Activated T-helper 17 cell treated with anti-CD3 and anti-CD28 coated beads, Interleukin-2, amount 50 U/mL, for 72 hours (primary cell): ENCODE measurements at places on chromosomes 2 and 18.

DNA sequence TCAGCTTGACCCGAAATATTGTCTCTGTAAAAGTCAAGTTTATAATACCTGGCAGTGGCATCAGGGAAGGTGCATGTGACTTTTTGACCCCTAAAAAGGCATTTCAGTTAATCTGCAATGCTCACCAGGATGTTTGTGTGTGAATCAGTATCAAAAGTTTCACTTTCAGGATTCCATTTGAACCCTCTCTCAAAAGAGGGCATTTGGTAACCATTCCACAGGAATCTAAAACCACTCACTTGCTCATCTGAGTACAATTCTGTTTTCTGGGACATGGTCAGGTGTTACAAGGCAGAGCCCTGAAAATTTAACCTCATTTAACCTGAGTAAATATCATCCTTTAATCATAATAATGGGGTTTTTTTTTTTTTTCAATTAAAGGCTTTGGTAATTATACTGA is 77.9 kb upstream of the KLF7 start:
- ATAC-seq = no peak

GRCh38 chr18:55380589-55380988 is 207.4 kb downstream of the TCF4 start:
- no peak for ATAC-seq

GRCh38 chr2:169038338-169038757 is 7.2 kb upstream of the ABCB11 start:
- ATAC-seq = peak; percentile 85

DNA sequence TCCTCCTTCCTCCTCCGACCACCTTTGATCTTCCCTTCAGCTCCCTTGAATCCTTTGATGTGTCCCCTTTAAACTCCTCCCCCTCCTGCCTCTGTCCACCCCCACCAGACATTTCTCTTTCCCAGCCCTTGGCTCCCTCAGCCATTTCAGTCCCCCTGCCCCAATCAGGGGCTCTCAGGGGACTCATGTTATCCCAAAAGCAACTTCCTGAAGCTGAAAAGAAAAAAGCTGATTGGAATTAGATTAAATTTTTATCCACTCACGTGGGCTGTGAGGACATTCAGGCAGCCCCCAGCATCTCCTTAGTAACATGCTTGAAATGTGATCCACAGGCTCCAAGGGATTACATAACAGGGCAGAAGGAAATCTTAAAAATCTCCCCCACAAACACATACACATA is 81.3 kb downstream of the NEURL3 start:
- no peak for ATAC-seq

DNA sequence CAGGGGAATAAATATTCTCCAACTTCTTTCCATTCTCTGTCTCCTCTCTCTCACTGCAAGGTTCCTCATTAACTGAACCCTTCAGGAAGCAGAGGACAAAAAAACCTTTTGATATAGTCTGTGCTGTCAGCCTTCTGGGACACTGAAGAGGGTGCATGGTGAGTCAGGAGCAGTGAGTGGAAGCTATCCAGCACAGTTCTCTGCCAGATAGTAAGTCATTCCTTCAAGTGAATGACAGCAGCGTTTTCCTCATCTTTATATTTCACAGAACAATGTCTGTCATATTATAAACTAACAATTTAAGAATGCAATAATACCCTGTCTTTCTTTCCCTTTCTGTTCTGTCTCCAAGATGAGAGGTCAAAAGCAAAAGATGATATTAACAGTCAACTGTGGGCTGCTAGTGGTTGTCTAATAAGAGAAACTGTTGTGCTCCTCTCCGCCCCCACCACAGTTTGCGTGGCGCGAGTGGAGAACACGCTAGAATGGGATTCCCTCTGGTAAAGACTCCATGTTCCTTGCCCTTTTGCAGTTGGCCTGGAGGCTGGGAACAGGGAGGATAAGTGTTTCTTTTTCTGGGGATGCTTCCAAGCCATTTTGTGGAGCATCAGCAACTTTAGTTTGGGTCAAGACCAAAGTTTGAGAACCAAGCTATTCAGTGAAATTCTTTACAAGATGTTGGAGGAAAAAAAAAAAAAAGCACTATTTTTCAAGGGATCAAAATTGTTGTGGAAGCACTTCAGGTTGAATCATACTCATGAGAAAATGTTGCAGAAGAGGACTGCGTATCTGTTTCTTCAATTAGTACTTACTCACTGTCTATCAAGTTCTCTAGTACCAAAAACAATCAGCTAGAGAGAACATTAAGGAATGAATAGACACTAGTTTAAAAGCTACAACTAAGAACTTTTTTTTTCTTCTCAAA is 430.2 kb downstream of the SETBP1 start:
- no peak for ATAC-seq

GRCh38 chr2:218295029-218295428 is 2.7 kb upstream of the TMBIM1 start:
- ATAC-seq = no peak

DNA sequence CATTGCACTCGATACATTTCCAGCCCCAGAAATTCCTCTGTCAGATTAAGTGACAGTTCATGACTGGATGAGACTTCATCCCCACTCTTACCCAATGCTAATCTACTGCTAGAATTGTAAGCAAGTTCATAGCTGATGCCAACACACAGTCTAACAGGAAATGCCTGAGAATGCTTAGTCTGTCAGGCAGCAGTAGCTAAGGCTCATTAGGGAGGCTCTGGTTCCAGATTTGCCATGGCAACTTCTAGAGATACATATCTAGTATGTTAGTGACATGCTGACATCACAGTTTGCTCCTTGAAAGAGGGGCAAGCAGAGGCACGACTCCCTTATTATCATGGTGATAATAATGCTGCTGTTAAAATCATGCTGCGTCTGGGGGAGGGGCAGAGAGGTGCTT is 198.4 kb downstream of the RBM43 start:
- no peak for ATAC-seq

DNA sequence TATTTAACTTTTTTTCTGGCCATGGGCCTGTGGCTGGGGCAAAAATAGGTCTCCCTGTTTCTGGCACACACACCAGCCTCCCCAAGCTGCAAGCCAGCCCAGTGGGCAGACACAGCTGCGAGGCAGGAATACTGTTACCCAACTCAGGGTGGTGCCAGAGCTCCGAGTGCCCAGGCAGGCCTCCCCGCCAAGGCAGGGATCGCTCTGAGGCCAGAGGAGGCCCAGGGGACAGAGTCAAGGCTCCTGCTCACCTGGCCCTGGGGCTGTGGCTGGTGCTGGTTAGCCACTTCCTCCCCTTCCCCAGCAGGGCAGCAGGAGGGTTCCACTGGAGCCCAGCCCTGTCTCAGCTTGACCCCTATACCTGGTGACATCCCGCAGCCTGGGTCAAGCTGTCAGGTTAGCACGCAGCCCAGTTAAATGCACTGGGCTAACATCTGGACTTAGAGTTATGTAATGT is 67.1 kb upstream of the EPAS1 start:
- peak; percentile 25 for ATAC-seq

- ATAC-seq = no peak
Measured at GRCh38 chr2:15009681-15010080, 377.2 kb downstream of the LRATD1 start.

GRCh38 chr2:71130152-71130904 is at the start of the genes MCEE and MPHOSPH10:
TSS of gene MCEE (minus strand) at chr2:71130229. CDS start at chr2:71130219, 10 bp downstream.
TSS of gene MPHOSPH10 (plus strand) at chr2:71130634. CDS start at chr2:71130666, 32 bp downstream.
- peak; percentile 93 for ATAC-seq

GRCh38 chr2:175317751-175318150 is 136.2 kb upstream of the ATP5MC3 start:
- ATAC-seq = no peak

GRCh38 chr2:12493031-12493513 is 223.7 kb upstream of the TRIB2 start:
- peak; percentile 91 for ATAC-seq

DNA sequence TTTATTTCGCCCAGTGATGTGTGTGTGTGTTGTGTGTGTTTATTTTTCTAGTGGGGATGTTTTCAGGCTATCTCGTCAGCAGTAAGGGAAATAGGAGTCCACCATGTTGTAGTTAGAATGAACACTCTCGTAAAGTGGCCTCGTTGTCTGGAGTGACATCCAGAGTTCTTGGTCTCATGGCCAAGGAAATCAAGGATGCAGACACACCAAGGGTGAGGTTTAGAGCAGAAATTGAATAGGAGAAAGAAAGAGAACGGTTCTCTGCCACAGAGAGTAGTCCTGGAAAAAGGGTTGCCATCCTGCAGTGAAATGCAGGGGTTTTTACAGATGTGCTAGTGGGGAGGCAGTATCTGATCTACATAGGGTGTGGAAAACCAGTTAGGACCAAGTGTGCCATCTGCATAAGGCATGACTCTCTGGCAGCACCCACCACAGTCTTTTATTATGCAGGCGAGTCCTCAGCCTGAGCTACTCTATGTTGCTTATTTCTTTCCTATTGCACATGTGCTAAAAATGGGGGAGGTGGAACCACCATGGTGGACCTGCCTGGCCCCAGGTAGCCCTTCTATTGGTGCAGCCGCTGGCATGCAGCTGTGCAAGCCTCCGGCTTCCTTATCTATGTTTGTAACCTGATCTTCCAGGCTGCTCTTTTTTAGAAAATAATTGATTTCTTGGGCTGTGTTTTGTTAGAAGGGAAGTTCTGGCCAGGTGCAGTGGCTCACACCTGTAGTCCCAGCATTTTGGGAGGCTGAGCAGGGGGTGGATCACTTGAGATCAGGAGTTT is 23.2 kb downstream of the RALB start:
- no peak for ATAC-seq

GRCh38 chr2:167842047-167842446 is 405.3 kb downstream of the STK39 start:
- no peak for ATAC-seq

GRCh38 chr2:168698969-168699368 is 103.5 kb upstream of the NOSTRIN start:
- no peak for ATAC-seq

GRCh38 chr2:229124136-229124535 is 147.0 kb downstream of the PID1 start:
- no peak for ATAC-seq

DNA sequence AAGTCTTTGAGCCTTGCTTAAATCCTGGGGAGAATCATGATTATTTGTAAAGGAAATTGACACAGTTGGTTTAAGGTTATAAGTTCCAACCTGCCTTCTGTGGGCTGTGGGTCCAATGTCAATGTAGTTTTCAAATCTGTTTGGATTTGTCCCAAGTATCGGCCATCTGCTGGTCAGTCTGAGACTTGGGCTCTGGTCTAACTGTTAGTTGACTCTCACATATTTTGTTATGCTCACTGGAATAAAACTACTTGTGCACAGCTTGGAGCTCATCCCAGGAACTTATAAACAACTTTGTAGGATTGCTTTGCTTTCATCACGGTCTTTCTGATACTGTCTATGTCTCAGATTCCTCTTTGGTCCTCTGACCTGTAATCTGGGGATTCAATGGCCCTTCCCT is 1026.2 kb upstream of the ZEB2 start:
- no peak for ATAC-seq

DNA sequence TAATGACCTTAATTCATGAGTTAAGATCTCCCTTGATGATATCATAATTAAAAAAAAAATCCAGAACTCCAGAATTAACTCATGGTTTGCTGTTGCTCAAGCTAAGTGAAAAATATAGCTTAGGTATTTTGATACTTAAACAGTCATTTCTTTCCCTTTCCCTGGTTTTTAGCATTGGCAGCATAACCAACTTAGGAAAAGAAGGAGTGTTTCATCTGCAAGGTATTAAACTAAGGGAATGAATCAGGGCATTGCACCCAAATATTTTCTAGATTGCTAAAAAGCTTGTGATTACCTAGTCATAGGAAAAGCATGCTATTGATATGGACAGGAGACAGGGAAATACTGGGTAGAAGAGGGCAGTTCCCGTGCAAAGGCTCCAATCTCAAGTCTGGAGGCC is 207.2 kb downstream of the LRP1B start:
- ATAC-seq = no peak
